ENCODE measurements at places on chromosomes 5 and 9.
A peak's percentile ranks its signal among the peaks of the same experiment; 100 is the strongest.

DNA sequence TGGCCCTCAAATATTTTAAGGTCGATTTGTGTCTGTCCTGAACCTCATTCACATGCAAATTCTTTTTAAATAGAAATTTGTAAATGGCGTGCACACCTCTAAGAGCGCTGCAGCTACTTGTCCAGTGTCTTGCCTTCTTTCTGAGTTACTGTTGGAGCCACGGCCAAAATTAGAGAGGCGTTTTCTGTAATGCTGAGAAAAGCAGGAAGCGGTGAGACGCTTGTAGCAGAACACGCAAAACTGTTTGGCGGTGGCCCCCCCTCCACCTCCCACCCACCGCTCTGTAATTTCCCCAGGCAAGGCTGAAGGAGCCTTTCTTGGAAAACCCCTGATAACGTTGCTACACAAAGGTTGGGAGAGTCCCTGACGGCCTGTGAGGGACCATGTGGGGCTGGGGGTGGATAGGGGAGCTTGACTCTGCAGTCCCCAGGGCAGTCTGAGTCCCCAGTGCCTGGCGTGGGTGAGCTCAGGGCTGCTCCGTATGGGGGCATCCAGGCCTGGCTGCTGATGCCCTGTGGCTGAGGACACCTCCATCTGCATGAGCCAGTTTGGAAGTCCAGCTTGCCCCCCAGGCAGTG, 96.5 kb downstream of the GADD45G start:
- DNase-seq: no peak

DNA sequence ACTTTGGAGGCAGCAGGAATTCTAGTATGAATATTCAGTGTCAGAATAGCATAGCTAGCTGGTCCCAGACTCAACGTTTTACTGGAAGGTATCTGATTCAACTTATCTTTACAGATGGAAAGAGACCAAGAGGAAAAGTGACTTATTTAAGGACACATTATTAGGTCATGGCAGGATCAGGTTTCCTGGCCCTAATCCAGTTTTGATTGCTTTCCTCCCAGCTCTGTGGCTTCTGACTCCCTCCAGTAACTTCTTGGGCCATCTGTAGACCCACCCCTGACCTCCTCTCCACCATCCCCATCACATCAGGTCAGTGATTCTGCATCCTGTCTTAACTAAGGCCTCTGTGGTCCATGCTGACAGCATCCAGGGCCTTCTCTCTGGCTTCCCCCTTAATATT, 38.4 kb downstream of the SH3TC2 start:
- peak; percentile 16 for DNase-seq

DNA sequence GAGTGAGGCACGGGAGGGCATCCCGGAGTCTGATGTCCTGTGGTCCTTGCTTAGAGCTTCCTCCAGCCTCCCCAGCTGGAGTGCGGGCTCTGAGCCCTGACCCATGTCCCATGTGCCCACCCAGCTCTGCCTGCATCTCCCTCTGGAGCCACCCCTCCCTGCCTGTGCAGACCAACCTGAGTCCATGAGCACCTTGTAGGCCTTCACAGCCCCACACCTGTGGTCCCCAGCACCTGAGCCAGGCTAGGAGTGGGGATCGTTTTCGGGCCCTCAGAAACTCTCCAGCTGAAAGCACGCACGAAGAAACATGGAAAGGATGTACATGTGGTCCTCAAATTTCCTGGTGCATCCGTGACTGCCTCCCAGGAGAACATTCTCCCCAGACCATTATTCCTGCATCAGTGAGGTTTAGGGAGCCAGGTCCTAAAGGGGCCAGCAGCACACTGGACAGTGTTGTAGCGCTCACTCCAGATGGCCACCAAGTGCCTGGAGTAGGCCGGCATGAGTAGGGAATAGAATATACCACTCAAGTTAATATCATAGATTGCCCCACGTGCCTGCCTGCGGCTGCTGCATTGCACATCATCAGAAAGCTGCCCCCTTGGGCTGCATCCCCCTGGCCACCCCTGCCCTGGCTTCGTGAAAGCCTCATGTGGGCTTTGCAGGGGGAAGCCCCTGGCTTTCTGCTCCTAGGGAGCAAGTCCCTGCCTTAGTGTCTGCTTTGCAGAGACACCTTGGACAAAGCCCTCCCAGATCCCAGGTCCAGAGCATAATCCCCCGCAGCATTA, 80.6 kb downstream of the WNK2 start:
- DNase-seq: no peak

DNA sequence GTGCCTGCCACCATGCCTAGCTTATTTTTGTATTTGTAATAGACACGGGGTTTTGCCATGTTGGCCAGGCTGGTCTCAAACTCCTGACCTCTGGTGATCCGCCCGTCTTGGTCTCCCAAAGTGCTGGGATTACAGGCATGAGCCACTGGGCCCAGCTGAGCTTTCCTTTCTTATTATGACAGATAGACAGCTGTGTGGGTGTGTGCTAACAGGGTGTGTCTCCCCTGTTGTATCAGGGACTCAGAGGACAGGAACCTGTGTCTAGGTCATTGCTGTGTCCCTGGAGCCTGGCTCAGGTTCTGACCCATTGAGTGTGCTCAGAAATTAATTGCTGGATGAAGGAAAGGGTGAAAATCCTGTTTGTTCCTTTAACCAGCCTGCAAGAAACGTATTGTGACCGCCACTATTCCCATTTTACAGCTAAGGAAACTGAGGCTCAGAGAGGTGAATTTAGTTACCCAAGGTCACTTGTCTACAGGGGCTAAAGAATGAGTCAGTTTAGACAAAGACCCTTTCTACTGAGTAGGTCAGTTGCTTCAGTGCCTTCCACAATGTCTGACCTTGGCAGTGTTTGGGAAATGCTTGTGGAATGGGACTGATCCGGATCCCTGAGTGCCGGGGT, 16.8 kb downstream of the NCS1 start:
- DNase-seq: no peak

DNA sequence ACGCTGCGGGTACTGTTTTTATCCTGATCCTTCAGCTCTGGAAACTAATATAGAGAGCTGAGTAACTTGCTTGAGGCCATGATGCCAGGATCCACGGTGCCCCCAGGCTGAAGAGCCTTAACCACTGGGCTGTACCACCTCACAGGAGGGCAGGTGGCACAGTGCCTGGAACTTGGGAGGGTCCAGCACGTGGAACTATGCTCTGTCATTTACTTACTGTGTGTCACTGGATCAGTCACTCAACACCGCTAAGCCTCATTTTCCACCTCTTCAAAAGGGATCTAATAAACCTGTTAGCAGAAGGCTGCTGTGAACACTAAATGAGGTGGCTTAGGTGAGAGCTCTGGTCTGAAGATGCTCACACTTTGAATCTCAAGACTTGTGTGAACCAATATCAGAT, 29.6 kb downstream of the KCNIP1 start:
- DNase-seq: no peak

- DNase-seq: no peak
Measured at GRCh38 chr9:117488659-117489058, 73.8 kb upstream of the ASTN2 start.

DNA sequence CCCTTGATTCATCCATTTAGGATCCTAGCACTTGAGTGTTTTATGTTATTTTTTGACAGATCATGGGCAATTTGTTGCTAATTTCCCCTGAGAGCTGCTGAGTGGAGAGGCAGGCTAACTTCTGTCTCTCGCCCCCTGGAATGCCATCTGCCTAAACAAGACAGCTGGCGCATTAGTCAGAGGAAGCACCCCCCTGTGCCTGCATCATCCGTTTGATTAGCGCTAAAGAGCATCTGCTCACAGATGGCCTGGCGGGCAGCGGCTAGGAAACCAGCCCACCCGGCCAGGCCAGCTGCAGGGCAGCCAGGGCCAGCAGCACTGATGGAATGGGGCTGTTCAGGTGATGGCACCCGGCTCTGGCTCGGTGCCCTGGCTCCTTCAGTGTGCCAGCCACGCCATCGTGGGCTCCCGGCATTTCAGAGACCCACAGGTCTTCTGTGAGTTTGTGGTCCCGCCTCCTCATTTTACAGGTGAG, 22.9 kb upstream of the ASS1 start:
- DNase-seq: peak; percentile 46

DNA sequence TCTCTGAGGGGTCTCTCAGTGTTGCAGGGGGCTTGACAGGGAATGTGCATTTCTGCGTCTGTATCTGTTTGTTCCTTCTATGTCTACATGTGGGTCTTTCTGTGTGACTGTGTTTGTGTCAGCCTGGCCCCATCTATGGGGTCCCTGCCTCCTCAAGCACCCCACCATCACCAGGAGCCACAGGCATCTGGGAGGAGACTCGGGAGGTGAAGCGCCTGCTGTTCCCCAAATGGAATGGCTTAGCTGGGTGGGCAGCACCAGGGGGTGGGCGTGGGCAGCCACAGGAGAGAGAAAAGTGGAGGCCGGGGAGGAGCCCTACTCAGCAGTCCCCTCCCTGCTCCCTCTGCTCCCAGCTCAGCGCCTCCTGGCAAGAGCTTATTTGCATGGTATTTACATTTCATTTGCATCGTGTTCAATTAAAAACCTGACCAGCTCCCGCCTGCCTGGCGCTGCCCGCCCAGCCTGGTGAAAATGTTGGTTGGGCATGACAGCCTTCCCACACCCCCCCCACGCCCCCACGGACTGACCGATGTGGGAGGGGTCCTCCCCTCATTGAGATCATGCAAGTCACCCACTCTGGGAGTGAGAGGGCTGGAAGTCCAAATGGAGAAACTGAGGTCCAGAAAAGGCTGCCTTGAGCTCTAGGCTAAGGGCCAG, 50.5 kb downstream of the CXXC5 start:
- peak; percentile 85 for DNase-seq

DNA sequence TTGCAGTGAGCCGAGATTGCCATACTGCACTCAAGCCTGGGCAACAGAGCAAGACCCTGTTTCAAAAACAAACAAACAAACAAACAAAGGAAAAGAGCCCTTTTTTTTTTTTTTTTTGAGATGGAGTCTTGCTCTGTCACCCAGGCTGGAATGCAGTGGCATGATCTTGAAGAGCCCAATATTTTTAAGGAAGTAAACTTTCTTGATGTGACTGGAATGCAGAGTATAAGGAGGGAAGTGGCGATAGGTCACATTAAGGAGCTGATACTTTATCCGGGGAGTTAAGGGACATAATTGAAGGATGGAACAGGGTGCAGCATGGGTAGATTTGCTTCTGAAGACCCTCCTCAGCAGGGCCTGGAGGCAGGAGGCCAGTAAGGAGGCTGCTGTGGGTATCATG, 13.0 kb downstream of the NAIF1 start:
- no peak for DNase-seq

- DNase-seq: no peak
Measured at GRCh38 chr9:104286799-104287198, 192.7 kb downstream of the SMC2 start.

- peak; percentile 19 for DNase-seq
Measured at GRCh38 chr5:96747720-96748119, 60.0 kb downstream of the ERAP1 start.

- DNase-seq: no peak
Measured at GRCh38 chr5:90344689-90345088, 64.9 kb downstream of the CETN3 start.

- DNase-seq: no peak
Measured at GRCh38 chr5:174354571-174354970, 309.1 kb downstream of the NSG2 start.

DNA sequence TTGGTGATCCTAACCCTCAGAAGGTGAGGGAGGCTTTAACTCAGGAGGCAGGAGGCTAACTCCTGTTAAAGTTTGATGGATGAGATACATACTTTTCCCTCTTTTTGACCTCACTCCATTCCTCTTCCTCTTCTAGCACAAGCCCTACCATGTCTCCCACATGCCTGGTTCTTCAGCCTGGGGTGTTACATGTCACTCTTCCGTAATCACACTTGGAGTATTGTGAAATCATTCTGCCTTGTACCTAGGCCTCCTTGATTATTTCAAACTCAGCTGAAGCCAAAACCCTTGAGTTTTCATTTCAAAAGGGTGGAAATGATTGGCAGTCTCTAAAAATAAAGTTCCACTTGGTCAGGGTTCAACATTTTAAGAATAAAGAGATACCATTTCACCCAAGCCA, 1.8 kb downstream of the PLAC8L1 start:
- DNase-seq: peak; percentile 18

- DNase-seq: no peak
Measured at GRCh38 chr9:83336706-83337105, 201.5 kb downstream of the FRMD3 start.

- DNase-seq: no peak
Measured at GRCh38 chr5:39186289-39186688, 33.1 kb downstream of the FYB1 start.

DNA sequence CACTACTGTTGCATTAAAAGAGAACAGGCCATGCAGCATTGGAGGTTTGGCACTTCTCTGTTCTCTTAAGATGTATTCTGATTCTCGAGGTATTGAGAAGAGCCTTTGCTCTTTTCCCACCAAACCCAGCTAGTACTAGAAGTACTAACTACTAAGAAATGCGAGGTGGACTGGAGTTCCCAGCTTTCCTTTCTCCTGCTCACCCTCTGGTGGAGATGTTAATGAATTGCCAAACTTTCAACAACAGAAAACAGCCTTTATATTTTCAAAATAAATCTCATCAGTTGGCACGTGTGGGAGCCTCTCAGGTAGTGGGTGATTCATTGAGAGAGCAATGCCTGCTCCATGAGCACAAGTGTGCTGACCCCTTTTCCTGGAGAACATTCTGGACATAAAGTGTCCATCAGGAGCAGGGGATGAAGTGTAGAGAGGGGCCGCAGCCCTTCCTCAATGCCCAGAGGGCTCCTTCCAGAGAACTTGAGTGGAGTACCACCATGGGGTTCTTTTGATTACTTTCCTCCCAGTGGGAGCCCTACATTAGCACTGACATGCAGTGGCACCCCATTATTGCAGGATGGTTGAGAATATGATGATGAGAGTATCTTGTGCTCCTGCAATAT, 45.7 kb downstream of the TMEM174 start:
- DNase-seq: peak; percentile 40

DNA sequence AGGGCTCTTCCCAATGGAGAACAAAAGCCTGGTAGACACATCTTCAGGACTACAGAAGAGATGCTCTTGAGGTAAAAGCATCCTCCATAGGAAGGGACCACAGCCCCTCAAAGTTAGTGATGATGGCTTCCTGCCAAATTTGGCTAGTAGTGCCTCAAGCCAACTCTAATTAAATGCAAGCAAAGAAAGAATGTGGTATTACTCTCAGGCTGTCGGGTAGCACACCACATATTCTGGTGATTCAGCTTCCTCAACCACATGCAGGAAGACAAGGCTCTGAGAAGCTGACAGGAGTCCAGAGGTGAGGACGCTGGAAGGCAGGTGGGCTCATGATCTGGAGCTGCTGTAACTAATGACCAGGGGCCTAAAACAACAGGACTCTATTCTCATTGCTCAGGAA, 37.2 kb upstream of the S1PR3 start:
- no peak for DNase-seq

DNA sequence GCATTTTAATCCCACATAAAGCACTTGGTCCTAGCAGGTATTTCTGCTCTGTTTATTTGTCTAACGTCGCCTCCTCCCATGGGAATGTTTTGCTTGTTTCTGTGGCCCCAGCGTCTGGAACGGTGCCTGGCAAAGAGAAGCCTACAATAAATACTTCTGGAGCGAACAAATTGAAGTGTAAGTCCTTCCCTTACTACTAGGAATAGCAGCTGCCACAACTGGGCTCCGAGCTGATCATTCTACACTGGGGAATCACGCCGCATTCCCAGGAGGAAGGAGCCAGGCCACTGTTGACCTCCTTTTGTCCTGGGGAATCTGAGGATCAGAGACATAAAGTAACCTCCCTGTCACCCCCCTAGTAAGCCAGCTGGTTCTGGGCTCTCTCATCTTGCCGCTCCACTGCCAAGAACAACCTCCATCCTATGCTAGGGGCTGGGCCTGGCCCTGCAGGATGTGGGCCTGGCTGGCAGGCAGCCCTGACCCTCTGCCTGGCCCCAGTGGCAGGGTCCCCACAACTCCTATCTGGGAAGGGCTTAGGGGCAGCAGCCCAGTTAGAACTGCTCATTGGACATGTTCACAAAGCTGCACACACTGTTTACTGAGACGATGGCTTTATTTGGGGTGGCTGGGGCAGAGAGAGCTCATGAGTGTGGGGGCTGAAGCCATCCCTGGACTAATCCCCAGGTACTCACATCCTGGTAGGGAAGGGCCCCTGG, 82.8 kb downstream of the GTF3C4 start:
- no peak for DNase-seq
